ENCODE measurements at places on chromosomes 2 and 18.

GRCh38 chr18:21897811-21898210 is 157.2 kb downstream of the MIB1 start:
- no peak for DNase-seq

GRCh38 chr2:216539791-216540241 is 41.2 kb downstream of the RPL37A start:
- DNase-seq = no peak

GRCh38 chr2:28282248-28282647 is 110.4 kb upstream of the FOSL2 start:
- DNase-seq = no peak

- DNase-seq = no peak
These were observed 47.0 kb downstream of the CAB39 start for GRCh38 chr2:230759481-230760167.

GRCh38 chr2:85911097-85911496 is 22.3 kb upstream of the ST3GAL5 start:
- no peak for DNase-seq

DNA sequence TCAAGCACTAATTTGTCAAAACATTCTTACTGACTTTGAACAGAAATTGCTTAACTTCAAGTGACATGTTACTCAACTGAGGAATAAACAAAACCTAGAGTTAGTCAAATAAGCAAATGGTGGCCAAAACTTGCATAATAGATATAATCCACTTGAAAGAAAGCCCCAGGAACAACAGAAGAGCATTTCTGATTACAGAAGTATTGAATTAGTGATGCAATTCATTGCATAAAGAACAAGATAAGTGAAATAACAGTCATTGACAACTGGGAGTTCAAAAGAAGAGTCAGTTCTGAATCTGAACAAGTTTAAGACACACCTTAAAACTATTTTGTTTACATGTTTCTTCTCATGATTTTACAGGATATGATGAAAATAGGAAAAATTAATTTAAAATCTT is 30.8 kb downstream of the COBLL1 start:
- DNase-seq = no peak

- DNase-seq = no peak
These were observed 76.2 kb downstream of the DCDC2C start for GRCh38 chr2:3779496-3780049.

DNA sequence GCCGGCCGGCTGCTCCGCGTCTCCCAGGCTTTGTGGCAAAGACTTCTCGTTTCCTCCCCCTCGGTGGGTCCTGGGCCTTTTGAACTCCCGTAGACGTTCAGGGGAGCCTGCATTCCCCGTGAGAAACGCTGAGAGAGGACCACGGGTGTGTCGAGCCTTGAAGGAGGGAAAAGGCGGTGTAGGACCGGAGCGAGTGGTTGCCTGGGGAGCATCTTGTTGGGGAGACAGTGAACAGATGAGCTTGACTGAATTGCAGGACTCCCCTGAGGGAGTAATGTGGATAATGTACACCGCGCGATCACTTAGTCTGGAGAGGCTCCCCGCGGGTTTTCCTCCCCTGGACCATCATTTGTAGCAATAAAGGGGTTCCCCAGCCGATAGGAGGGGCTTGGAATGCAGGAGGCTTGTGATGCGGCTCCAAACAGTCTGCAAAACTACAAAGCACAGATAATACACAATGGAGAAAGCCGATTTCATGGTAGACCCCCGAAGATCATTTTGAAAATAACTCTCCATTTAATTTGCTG is 769 bp downstream of the ALMS1 start:
- DNase-seq = no peak

GRCh38 chr2:51505533-51505932 is 473.6 kb upstream of the NRXN1 start:
- DNase-seq = no peak

DNA sequence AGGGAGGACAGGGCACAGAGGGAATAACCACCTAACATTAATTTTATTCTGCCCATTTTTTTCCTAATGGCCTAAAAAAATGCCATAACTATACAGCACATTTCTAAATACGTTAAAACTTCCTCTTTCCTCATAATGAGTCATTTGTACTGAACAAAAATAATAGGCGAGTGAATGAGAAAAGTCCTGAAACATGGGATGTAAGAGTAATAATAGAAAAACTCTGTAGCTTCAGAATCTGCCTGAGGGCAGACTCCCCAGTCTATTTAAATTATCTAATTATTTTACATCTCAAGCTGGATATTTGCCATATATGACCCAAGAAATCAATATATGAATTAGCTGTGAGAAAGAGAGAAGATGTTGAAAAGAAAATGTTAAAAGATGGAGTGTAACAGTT is 285.1 kb downstream of the TMX3 start:
- no peak for DNase-seq

DNA sequence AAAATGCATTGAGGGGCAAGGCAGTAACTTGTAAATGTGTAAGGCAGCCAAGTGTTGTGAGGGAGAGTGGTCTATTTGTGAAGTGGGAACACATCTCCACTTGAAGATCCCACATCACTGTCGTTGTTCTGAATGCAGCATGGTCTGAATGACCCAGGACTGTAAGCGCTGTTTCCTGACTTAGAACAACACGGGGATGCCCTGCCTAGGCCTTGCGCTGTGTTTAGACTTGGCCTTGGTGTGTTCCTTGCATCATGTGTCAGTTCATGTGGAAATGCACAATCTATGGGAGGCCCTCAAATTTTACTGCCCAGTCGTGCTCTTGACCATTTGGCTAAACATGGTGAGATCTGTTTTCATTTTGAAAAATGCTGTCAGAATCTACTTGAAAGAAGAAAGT is 205.1 kb downstream of the SOX11 start:
- DNase-seq = no peak

DNA sequence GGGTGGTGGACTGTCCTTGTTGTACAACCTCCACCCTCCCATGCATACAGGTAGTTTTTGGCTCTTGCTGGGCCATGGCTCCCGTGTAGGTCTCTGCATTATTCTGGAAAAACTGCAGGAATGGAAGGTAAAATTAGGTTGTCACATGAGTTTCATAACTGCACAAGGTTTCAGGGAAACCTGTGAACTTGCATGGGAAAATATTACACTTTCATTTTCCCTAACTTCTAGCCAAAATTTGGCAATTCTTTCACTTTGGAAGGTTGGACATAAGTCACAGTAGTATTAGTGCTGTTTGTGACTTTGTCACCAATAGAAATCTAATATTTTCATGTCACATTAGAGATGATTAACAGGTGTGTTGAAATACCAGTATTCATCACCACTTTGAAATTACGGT is 118.1 kb upstream of the MGAT5 start:
- no peak for DNase-seq

GRCh38 chr2:234435836-234436481 is 60.9 kb downstream of the ARL4C start:
- DNase-seq = no peak

GRCh38 chr2:114192362-114192761 is 250.1 kb upstream of the DPP10 start:
- no peak for DNase-seq

DNA sequence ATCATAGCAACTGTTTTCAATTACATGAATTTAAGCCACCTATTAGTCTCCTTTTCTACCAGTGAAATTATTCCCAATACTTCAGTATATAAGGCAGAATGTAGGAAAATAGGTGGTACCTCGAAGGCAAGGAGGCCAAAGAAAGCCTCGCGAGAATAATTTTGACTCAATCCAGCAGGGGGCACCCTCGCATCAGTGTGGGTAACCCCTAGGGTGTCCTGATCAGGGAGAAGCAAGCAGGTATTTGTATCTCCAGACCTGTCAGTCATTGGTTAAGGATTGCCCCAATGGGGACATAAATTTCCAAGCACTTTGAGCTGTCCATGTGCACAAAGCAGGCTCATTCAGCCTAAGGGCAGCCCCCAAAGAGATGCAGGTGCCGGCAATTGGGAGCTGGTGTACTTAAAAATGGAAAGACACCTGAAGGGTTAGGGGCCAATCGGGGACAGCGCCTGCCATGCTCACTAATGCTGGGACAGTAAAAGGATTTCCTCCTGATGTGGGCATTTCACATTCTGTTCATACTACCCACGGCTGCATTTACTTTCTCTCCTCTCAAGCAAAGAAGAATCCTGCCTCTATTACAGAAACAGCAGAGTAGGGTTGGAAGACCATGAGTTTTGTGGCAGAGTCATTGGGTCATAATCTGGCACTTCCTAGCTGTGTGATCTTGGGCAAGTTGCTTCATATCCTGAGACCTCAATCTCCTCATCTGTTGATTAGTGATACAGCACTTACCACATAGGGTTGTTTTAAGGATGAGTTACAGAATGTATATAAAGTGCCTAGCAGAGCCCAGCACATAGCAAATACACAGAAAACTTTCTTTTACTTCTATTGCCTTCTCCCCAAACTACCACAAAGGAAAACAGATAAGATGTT is 136.1 kb downstream of the ICOS start:
- DNase-seq = peak; percentile 70

GRCh38 chr2:9558948-9559381 is 3.3 kb upstream of the ADAM17 start:
- DNase-seq = no peak

DNA sequence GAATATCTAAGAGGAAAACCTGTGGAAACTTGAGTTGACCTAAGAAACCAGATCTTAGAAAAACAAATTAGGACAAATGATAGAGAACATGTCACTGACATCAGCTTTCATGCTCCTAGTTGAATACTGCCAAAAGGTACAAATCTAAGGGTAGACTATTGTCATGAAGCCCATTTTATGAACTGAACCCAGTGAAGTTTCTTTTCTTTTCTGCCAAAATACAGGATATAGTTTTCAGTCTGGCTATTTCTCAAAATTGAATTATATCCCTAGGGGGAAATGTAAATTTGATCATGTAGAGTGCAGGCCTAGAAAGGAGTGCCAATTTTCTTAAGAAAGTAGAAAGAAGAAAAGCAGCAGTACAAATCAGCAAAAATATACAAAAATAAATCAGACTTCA is 46.6 kb downstream of the FSIP2 start:
- DNase-seq = no peak

- no peak for DNase-seq
These were observed 44.5 kb downstream of the MYL12B start for GRCh38 chr18:3306391-3306790.

- no peak for DNase-seq
These were observed 327.8 kb upstream of the SOX11 start for GRCh38 chr2:5364361-5364760.

All from stimulated activated CD4-positive, alpha-beta T cell treated with anti-CD3 and anti-CD28 coated beads, Interleukin-4, amount 100 ng/mL, for 1 hour (primary cell).